ENCODE measurements at places on chromosomes 3 and 15. TPM values are rescaled to one million over a fixed set of nuclear protein-coding genes. Genes with fewer than 3 reads are reported as not detected.

PROS1 gene
- 4.9 TPM for total RNA-seq

LTF gene
- not detected for total RNA-seq

NEK4 gene
- total RNA-seq = 28.5 TPM

UACA gene
- total RNA-seq = 5.2 TPM

NR2E3 gene
- 0.69 TPM for total RNA-seq

DAZL gene
- total RNA-seq = 0.51 TPM

AEN gene
- 15.4 TPM for total RNA-seq

ZIC4 gene
- total RNA-seq = not detected

RTP1 gene
- not detected for total RNA-seq

EPHB3 gene
- total RNA-seq = 5.0 TPM

RUVBL1 gene
- 33.1 TPM for total RNA-seq

C2CD4A gene
- 0.20 TPM for total RNA-seq

LOXL1 gene
- total RNA-seq = 163 TPM

ADAMTS7 gene
- total RNA-seq = 181 TPM

KNG1 gene
- not detected for total RNA-seq

NDN gene
- total RNA-seq = 115 TPM

Measured in glutamatergic neuron (in vitro differentiated cells).